ENCODE measurements at places on chromosomes 3 and 15.
A peak's percentile ranks its signal among the peaks of the same experiment; 100 is the strongest.

GRCh38 chr3:110544730-110545129 is 526.9 kb upstream of the NECTIN3 start:
- no peak for DNase-seq

DNA sequence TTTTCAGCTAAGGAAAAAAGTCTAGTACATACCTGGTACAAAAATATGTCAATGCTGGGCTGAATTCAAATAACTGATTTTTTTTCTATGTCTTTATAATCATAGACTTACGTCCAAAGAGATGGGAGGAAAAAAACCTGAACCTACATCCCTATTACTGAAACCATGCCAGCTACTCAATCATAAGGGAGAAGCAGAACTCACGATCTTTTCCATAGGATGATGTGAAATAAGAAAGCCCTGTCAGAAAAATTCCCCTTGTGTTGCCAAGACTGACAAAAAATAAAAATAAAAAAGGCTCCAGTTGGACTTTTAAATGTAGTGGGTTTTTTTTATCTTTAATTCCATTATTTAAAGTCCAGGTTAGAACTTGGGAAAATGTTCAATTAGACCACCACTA is 3.3 kb downstream of the MSL2 start:
- DNase-seq, result no peak

DNA sequence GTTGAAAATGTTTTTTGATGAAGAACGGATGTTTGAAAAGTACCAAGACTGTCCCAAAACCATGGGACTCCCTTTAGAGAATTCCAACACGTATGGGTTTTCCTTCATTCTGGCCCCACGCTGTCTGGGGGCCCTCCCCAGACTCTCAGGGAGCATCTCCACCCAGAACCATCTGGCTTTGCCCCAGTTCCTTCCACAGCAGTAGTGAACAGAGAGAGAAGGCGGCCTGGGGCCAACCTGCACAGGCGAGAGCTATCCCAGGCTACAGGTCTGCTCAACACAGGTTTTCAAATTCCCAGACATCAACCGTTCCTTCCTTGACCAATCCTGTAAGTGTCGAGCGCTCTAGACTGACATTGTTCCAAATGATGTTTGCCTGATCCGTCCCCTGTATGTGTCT is 92.5 kb upstream of the SNRPA1 start:
- DNase-seq, result no peak

DNA sequence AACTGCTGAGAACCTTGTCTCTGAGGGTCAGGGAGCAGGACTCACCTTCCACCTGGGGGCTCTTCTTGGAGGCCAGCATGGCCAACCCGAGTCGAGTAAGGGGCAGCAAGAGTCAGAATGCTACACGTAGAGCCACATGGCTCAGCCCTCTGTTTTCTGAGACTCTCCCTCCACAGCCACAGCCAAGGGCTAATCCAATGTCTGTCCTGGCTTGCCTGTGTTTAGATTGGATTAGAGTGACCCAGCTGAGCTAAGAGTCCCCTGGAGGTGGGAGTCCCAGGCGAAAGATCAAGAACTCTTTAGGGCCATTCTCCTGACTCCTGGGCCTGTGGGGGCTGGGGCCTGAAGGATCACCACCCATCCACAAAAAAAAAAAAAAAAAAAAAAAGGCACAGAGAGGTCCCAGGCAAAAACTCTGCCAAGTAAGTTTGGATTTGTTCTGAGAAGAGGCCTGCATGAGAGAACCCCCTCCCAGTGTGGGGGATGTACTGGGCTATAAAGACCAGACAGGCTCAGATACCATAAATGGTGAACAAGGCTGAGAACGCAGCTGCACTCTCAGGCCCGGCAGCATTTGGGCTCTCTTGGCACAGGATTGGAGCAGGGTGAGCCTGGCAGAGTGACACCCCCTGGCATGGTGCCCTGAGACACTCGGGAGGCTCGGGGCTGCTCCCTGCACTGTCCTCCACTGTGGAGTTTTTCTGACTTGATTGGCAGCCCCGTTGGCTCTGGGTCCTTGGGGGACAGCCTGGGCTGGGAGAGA is 88.0 kb upstream of the OSBPL11 start:
- DNase-seq, result no peak

GRCh38 chr3:148906667-148907066 is 41.6 kb downstream of the CPA3 start:
- DNase-seq, result no peak

DNA sequence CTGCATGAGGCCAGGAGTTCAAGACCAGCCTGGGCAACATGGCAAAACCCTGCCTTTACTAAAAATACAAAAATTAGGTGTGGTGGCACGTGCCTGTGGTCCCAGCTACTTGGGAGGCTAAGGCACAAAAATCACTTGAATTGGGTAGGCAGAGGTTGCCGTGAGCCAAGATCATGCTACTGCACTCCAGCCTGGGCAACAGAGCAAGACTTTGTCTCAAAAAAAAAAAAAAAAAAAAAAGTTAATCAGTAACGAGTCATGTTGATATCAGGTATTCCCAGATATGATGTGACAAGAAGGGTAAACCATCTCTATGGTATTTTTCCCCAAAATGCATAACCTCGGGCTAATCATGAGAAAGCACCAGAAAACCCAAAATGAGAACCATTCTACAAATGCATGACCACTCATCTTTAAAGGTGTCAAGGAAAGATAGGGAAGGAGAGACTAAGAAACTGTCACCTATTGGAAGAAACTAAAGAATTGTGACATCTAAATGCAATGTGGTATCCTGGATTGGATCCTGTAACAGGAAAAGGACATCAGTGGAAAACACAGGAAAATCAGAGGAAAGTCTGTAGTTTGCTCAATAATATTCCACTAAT is 66.5 kb upstream of the MAP4 start:
- no peak for DNase-seq

GRCh38 chr15:64010719-64011118 is 35.6 kb downstream of the DAPK2 start:
- DNase-seq, result no peak

DNA sequence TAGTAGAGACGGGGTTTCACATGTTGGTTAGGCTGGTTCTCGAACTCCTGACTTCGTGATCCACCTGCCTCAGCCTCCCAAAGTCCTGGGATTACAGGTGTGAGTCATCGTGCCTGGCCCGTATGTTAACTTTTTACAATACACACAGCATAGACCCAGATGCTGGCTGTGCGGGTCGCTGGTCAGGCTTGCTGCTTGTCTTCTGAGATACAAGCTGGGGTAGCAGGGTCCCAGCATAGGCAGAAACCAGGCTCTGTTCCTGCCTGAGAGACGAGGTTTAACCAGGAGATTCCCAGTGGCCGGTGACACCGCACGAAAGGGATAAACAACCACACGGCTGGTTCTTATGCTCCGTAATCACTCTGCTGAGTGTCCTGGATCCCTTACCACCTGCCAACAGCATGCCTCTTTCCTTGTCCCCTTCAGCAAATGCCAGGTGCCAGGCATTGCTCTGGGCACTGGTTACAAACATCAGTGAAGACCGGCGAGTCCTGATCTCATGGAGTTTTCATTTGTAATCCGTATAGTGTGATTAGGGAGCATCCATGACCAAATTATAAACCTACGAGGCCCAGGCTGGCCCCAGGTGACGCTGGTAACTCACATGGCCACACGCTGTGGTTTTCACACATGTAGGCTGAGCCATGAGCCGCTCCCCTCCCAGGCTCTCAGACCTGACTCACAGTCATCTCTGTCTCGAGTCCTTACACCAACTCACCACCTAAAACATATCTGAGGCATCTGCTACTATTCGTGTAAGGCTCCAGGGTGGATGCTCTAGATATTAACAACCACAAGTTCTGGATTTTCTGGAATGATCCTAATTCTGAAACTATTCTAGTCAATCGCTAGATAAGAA is 125.7 kb downstream of the PDZRN3 start:
- DNase-seq, result no peak

- DNase-seq, result no peak
Measured at GRCh38 chr3:41681479-41681878, 280.4 kb downstream of the ULK4 start.

DNA sequence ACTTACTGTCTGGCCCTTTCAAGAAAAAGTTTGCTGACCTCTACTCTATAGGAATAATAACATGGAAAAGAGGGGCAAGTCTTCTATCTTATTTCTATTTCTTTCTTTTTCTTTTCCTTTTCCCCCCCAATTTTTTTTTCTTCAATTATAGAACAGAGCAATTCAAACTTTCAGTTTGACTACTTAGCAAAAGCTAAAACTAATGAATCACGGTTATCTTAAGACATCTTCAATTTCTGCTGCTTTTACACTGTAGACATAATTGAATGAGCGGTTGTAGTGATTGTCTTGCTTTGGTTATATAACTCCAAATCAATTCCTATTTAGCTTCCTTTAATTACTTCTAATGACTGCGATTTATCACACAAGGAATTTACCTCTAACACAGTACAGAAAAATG is 74.3 kb upstream of the P2RY1 start:
- no peak for DNase-seq

GRCh38 chr3:145032791-145033190 is 1061.2 kb downstream of the DIPK2A start:
- DNase-seq, result peak; percentile 57

GRCh38 chr15:81573098-81573746 is 199.2 kb upstream of the TMC3 start:
- DNase-seq, result no peak

GRCh38 chr15:87631093-87631492 is 625.4 kb downstream of the NTRK3 start:
- DNase-seq, result no peak

DNA sequence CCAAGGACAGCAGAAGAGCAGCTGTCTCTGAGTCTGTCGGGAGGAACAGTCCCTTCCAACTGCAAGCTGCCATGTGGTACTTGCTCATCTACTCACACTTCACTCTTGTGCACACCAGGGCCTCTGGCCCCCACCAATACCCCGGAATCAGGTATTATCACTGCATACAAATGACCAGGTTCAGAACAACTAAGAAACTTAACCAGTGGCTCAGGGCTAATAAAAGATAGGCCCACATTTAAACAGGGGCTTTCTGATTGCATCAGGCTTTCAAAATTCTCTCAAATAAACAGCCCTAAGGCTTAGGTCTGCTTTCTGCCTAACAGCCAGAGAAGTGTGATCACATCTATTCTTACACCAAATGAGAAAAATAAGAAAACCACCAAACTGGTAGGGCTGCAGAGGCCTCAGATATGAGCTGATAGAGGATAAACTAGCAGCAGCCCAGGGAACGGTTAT is 20.7 kb downstream of the CCDC12 start:
- no peak for DNase-seq

- no peak for DNase-seq
Measured at GRCh38 chr15:76465728-76466127, 129.2 kb downstream of the ISL2 start.

GRCh38 chr3:13045904-13046568 is 27.2 kb downstream of the IQSEC1 start:
- peak; percentile 39 for DNase-seq

- peak; percentile 48 for DNase-seq
Measured at GRCh38 chr3:34864011-34864410, 775.3 kb upstream of the ARPP21 start.

DNA sequence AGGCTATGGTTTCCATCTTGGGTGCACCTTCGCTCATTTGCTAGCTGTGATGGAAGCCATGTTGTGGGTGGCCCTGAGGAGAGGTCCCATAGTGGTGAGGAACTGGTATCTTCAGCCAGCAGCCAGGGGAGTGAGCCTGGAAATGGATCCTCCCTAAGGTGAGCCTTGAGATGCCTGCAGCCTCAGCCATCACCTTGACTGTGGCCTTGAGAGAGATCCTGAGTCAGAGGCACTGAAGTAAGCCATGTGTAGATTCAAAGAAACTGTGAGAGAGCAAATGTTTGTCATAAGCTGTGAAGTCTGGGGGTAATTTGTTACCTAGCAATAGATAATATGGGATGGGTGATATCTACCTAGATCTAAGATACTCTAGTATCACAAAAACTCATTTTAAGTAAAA is 105.3 kb downstream of the SNRK start:
- no peak for DNase-seq

GRCh38 chr3:130310109-130310508 is 35.4 kb upstream of the COL6A5 start:
- no peak for DNase-seq

DNA sequence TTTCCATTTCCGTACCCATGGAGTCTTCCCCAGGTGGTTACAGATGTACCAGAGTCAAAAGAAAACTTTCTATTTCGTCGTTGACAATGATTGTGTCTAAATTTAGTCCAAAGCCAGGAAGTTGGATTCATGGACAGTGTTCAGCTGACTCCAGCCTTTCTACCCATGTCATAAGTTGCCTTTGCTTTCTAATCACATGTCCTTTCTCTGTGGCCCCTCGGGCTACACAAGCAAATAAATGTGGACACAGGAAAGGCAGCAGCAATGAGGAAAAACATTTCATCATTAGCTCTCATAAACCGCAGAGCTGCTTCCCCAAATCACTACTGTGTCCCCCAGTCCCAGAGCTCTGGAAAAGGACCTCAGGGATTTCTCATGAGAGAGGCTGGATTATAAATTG is 82.0 kb downstream of the USF3 start:
- peak; percentile 52 for DNase-seq

GRCh38 chr3:136239094-136239493 is 11.0 kb upstream of the PCCB start:
- DNase-seq, result no peak

GRCh38 chr3:9946112-9947024 is 5.8 kb downstream of the PRRT3 start:
- DNase-seq, result peak; percentile 93

DNA sequence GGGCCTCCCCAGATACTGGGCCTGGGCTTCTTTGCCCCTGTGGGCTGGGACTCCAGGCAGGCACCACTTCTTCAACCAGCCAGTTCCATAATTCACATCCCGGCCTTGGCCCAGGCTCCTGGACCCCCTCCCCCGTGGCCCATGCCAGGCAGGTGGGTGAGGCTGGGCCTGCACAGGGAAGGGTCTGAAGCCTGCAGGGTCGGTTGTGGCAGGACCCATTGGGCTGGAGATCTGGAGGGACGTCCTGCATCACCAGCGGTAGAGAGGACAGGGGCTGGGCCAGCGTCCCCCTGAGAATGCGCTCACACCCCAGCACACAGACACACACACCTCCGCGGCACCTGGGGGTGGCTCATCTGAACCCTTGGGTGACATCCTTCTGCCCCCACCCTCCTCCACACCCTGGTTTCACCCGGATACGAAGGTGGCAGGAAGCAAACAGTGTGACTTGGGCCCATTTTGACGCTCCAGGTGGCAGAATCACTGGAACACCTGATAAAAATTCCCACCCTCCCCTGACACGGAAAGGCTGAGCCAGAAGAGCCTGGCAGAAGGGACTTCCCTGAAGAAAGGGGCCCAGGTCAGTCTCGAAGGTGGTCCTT is 15.4 kb downstream of the ZDHHC19 start:
- no peak for DNase-seq

GRCh38 chr3:16073203-16073602 is 101.3 kb upstream of the GALNT15 start:
- no peak for DNase-seq

GRCh38 chr3:59824876-59825275 is 775.1 kb upstream of the CFAP20DC start:
- DNase-seq, result no peak

- peak; percentile 2 for DNase-seq
Measured at GRCh38 chr3:100602506-100603444, 6.6 kb upstream of the ADGRG7 start.

- no peak for DNase-seq
Measured at GRCh38 chr3:122794483-122794778, 438 bp upstream of the SLC49A4 start.

- no peak for DNase-seq
Measured at GRCh38 chr3:31952205-31952604, 28.9 kb downstream of the OSBPL10 start.

- no peak for DNase-seq
Measured at GRCh38 chr3:38840987-38841386, 25.0 kb upstream of the SCN10A start.

- DNase-seq, result no peak
Measured at GRCh38 chr15:100559330-100559729, 30.6 kb upstream of the CERS3 start.
